ENCODE measurements at places on chromosomes 13 and 19.
A peak's percentile ranks its signal among the peaks of the same experiment; 100 is the strongest.

- DNase-seq = no peak
Observed at GRCh38 chr19:28968721-28969120, 244.2 kb downstream of the UQCRFS1 start.

- DNase-seq = no peak
Observed at GRCh38 chr13:113763254-113763653, 4.2 kb downstream of the TMEM255B start.

DNA sequence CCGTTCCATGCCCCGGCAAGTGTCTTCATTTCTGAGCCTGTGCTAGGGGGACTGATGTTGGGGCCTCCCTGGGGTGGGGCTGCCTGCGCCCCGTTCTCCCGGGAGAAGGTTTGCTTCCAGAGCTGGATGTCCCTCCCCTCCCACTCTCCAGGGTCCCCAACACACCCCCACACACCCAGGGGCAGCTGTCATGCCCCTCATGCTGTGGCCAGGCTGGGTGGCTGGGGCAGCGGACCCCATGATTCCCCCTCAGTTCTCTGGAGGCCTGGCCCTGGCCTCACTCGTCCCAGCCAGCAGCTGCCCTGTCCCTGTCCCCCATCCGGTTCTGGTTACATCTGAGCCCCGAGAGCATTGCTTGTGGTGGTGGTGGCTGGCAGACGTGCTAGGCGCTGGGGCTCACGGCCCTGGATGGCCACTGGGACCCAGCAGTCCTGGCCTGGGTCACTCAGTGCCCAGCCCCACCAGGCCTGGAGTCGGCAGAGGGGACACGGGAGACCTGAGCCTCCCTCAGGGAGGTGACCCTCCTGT, 184.8 kb downstream of the KDM4B start:
- DNase-seq = no peak

DNA sequence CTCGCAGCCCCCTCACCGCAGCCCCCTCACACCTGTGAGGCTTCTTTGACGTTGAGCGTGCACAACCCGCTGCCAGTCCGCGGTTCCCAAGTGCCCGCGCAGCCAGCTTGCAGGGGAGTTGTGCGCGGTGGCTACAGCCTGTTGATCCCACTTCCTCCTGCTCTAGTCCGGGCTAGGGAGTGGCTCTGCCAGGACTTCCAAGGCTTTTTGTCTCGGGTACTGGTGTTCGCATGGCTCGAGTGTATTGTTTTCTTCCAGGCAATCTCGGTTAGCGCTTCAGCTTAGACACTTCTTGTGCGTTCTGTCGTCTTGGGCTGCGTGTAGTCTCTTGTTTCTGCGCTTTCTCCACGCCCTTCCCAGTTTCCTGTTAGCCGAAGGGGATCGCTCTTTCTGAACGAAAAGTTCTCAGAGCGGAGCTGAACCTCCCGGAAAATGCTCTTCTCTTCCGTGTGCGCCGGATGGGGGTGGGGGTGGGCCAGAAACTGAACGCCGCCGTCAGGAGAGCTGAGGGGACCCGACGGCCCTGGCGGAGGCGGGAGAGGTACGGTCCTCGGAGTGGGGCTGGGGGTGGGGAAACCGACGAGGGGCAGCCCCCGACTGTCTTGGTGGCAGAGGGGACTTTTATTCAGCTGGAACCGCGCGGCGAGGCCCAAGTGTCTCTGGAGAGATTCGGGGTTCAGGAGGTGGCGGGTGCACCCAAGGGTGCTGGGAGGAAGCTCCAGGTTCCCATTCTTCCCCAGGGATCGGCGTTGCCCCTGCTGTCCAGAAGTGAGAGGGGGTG, 697 bp upstream of the DGKH start:
- peak; percentile 73 for DNase-seq

- DNase-seq = no peak
Observed at GRCh38 chr13:50842251-50842989, 1.1 kb downstream of the DLEU7 start.

DNA sequence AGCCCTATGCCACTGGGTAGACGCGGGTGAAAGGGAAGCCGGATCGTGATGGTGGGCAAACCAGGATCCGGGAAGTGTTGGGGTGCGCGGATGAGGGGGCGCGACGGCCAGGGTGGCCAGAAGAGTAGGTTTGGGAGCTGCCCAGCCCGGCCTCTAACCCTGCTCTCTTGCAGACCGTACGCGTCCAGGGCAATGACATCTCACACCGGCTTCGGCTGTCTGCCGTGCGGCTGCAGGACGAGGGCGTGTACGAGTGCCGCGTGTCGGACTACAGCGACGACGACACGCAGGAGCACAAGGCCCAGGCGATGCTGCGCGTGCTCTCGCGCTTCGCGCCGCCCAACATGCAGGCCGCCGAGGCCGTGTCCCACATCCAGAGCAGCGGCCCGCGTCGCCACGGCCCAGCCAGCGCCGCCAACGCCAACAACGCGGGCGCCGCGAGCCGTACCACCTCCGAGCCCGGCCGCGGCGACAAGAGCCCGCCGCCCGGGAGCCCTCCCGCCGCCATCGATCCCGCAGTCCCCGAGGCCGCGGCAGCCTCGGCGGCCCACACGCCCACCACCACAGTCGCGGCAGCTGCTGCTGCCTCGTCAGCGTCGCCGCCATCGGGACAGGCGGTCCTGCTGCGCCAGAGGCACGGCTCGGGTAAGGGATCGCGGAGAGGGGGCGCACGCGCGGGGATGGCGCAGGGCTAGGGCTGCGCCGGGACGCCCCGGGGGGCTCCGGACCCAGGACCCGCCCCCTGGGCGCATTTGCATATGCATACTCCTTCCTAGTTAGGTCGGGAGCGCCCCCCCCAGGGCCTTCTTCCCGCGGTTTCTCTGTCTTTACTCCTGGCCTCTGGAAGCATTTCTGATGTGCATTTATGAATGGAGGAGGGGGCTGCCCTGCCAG, 4.1 kb downstream of the VSTM2B start:
- no peak for DNase-seq

DNA sequence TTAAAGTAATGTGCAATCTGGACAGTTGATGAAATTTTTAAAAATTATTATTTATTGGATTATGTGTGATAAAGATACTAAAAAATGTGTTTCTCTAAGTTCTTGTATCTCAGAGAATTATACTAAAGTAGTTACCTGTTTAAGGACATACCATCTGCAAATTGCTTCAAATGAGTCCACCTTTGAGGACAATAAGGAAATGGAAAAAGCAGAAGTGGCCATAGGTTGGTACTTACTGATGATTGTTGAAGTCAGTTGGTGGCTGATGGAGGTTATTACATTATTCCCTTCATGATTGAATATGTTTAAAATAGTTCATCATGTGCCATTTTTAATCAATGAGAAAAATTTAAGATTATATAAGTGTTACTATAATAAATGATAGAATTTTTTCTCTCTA, 367.0 kb downstream of the MYO16 start:
- no peak for DNase-seq

GRCh38 chr19:6209233-6209632, 70.5 kb downstream of the MLLT1 start:
- DNase-seq = no peak

DNA sequence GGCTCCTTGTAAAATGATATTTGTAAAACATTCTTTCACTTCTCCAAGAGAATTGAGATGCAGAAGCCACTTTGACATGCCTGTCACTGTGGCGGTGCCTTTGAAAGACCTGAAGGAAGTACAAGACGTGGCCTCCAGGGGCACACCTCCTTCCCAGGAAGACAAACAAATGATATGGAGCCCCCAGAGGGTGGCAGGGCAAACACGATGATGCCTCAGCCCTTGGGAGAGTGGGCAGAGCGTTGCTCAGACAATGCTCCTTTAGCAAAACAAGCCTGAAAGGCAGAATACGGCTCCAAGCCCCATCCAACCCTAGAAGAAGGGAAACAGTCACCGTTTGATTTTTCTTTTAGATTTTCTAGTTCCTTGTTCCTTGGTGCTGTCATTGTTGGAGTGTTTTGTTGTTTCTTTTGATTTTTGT, 9.2 kb upstream of the ATP12A start:
- no peak for DNase-seq

GRCh38 chr13:91544723-91545122, 146.3 kb downstream of the GPC5 start:
- no peak for DNase-seq

DNA sequence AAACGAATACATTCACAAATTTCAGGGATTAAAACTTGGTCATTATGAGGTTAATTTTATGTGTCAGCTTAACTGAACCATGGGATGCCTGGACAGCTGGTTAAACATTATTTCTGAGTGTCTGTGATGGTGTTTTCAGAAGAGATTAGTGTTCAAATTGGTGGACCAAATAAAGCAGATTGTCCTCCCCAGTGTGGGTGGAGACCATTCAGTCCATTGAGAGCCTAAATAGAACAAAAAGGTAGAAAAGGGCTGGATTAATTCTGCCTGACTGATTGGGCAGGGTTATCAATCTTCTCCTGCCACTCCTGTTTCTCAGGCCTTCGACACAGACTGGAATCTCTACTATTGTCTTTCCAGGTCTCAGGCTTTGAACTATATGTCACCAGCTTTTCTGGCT, 203.8 kb upstream of the SLITRK6 start:
- DNase-seq = no peak

DNA sequence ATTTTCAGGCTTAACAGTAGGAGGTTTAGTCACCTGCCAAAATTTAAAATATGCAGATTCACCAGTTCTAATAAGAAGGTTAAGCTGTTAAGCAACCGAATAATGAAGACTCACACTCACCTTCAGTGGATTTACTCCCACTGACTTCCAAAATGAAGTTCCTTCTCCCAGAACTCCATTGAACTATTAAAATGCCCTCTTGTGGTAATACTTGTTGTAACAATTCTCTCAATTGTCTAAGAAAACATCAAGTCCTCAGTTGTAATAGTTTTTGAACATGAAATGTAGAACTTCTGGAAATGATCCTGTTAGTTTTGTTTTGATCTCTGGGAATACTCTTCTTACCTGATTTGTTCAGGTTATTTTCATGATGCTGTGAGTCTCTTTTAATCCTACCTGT, 522.0 kb upstream of the ATXN8OS start:
- no peak for DNase-seq

DNA sequence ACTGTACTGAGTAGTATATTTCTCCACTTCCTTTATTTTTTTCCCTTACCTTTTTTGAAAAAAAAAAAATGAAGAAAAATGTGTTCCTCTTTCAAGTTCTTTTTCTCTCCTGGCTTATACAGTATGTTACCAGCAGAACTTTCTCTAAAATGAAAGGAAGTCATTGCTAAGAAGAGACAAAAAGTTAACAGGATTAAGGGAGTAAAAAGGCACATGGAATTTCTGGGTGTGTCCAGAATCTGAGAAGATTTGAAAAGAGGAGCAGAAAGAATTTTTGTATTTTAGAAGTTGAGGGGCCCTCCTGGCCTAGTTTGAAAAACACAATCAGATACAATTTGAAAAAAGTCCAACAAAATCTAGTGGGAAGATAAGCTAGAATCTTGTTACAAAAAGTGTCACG, 21.0 kb upstream of the TRIM13 start:
- no peak for DNase-seq

DNA sequence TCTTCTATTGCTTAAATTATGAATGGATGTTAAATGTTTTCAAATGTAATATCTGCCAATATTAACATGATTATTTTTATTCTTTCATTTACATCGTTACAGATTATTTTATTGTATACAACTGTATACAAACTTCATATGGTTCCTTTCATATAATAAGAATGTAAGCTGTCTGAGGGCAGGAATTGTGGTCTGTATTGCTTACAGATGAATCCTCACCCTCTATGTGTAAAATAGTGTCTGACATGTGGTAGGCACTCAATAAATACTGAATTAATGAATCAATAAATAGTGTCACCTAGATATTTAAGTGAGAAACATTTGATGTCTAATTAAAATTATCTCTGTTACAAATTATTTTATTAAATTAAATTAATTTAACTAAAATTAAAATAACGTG, 7.8 kb downstream of the FPR3 start:
- DNase-seq = no peak

DNA sequence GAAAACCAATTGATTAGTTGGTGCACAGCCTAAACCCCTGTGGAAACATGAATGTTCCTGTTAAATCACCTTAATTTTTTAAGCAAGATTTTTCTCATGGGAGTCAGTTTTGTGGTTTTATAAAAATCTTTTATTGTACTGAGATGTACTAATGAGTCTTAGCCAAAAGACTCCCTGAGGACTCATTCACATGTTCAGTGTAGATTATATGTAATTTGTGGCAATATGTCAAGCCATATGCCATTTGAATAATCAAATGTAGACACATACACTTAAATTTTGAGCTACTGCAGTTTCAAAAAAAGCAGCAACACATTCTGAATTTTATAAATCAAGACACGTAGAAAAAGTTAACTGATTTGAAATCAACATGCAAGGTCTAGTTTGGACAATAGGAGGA, 395.2 kb downstream of the MYO16 start:
- no peak for DNase-seq

DNA sequence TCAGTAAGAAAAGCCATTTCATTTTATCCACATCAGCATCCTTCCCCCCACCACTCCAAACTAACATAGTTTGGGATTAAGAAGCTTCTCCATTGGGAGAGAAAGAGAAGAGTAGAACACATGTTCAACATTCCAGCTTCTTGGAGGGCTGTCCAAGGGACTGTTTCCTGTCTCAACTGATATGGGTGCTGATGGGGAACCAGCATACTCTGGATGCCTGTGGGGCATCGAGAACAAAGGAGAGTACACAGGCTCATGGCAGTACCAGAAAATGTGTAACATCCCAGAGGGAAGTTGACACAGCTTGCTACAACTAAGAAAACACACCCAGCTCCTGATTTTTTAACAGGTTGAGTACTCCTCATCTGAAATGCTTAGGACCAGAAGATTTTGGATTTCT, 24.7 kb downstream of the SUCLA2 start:
- DNase-seq = no peak

DNA sequence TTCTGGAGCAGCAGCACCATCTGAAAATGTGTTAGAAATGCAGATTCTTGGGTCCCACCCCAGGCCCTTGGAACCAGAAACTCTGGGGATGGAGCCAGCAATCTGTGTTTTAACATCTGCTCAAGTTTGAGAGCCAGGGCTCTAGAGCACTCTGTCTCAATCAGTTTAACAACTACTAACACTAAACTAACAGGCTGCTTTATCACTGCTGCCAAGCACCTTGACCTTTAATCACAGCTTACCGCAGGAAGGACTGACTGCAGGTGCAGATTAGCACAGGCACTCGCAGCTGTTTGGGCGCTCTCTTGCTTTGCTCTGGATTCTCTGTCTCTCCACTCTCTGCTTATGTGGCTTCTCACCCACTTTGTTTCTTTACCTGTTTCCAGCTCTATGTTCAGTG, 163.5 kb downstream of the MTUS2 start:
- no peak for DNase-seq

GRCh38 chr13:61954092-61954491, 538.4 kb upstream of the PCDH20 start:
- peak; percentile 61 for DNase-seq

GRCh38 chr13:107807306-107808073, 407.8 kb downstream of the LIG4 start:
- peak; percentile 49 for DNase-seq
